ENCODE measurements at places on chromosomes 6 and 20.

DNA sequence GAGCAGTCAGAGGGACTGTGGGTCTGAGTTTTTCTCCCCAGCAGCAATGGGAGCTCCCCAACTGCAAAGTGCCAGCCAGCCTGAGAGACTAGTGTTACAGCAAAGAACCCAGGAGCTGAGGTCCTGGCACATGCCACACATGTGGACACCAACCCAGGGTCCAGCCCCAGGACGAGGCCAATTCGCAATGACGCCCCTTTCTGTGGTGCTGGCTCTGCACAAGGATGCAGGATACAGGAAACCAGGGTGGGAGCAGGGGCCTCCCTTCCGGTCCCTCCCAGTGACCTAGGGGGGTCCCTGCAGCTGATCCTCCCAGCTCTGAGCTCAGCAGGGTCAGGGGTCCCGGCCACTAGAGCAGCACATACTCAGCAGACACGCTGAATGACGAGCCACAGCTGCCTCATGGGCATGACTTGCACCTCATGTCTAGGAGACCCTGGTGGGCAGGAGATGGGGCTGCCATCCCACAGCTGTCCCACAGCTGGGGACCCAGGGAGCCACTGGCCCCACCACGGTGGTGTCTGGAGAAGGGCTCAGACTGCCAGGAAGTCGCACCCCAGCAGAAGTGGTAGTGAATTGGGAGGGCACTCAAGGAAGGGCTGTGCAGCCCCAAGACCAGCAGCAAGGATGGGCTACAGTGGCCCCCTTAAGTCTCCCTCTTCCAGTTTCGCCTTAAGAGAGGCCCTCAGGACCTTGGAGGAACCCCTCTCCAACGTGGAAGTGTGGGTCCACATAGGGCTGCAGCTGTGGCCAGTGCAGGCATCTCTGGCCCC, 3.6 kb downstream of the ARFRP1 start:
- H3K4me1 ChIP-seq: peaks cover 51% of the 10 kb centered on the region
- DNase-seq: no peak
- no peak overlapping the region for H3K4me3 ChIP-seq
- H3K27ac ChIP-seq: no peak overlapping the region
- peaks cover 9% of the 10 kb centered on the region for H3K36me3 ChIP-seq

DNA sequence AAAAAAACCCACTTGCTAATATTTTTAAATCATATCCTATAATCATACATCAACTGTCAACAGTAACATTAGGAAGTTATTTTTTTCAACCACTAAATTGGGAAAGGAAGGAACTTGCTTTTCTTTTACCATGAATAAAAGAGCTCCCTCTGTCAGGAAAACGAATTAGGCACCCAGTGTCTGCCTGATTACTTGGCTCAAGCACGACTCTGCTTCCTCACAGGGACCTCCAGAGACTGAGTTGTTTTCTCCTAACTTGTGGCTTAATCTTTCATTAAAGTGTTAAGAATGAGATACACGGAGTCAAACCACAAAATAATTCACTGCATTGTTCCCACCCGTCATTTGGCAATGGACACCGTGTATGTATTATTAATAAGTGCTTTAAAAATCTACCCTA, 1405.1 kb upstream of the EYS start:
- H3K4me1 ChIP-seq: no peaks in the 10 kb centered on the region
- H3K4me3 ChIP-seq: no peak overlapping the region
- no peak overlapping the region for H3K27ac ChIP-seq
- DNase-seq: no peak
- no peaks in the 10 kb centered on the region for H3K36me3 ChIP-seq

DNA sequence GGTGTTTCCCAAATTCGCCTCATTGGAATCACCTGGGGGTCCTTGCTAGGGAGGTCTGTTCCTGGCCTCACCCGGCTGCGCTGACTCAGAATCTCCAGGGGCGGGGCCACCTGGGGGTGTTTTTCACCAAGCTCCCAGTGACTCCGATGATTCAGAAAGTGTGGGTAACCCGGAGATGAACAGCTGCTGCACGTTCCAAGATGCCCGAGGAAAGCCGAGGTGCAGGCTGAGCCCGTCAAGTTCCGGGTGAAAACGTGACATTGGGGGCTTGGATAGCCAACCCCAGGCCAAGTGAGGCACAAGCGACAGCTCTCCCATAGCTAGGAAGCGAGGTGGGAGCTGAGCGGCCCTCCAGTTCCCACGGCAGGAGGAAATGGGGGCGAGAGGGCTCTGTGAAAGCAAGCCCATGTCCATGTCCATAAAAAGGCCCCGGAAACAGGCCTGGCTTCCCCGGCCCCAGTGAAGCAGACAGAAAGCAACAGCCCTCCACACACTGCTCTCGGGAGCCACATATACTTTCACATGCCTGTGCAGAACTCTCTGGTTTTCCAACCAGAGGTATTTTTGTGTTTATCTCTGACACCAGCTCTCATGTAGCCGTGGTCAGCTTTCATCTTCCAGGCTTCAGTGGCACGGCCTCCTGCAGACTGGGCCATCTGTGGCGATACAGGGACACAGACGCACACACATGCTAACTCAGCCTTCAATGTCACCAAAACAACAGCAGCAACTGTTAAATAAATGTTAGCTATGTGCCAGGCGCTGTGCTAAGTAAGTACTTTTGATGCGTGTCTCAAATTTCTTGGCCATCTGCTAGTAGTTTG, 90.7 kb upstream of the CCDC28A start:
- no peaks in the 10 kb centered on the region for H3K36me3 ChIP-seq
- peak overlapping the region; percentile 83 for H3K27ac ChIP-seq
- peaks cover 15% of the 10 kb centered on the region for H3K4me1 ChIP-seq
- peak overlapping the region; percentile 25 for H3K4me3 ChIP-seq
- no peaks in the 10 kb centered on the region for H3K27me3 ChIP-seq
- DNase-seq: no peak

- no peak overlapping the region for H3K4me3 ChIP-seq
- H3K4me1 ChIP-seq: 0 out of 2 replicates have a peak, but pooled peaks cover 5% of the 10 kb centered on the region
- H3K36me3 ChIP-seq: no peaks in the 10 kb centered on the region
- H3K27ac ChIP-seq: no peak overlapping the region
- H3K27me3 ChIP-seq: no peaks in the 10 kb centered on the region
- DNase-seq: no peak
These were observed 24.0 kb downstream of the CTCFL start for GRCh38 chr20:57500962-57501361.

DNA sequence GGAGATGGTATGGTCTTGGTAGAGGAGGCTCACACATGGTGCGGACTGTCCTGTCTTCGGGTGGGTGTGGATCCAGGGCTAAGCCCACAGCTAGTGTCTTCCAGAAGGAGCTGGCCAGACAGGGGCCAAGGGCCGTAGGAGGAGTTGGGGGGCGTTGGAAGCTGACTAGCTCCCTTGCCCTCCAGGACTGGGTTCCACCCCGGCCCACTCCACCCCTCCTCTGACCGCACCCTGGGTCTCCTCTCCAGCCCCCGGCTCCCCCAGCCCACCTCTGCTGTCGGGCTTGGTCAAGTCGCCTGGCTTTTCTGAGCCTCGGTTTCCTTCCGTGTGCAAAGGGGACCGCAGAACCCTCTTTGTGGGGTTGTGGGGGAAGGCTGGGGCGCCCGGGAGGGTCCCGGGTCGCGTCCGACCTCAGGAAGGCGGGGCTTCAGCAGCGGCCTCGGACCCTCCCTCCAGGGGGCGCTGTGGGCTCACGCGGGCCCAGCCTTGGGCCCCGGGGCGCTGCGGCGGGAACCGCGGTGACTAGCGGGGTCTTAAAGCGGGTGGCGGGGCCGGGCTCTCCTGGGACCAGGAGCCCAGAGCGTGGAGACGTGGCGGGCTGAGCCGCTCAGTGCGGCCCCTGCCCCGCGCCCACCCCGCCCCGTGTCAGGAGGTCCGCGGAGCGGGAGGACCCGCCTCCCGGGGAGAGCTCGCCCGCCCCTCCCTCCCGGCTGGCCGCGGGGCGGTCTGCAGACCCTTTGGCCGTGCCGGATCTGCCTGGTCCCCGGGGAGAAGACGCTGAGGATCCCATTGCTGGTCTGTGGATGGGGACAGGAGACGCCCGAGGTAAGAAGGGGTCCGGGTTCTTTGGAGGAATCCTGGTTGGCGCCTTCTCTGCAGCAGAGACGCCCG, 5.4 kb downstream of the NPBWR2 start:
- peak overlapping the region; percentile 58 for H3K4me3 ChIP-seq
- H3K27me3 ChIP-seq: no peaks in the 10 kb centered on the region
- H3K4me1 ChIP-seq: no peaks in the 10 kb centered on the region
- H3K27ac ChIP-seq: no peak overlapping the region
- no peak for DNase-seq
- no peaks in the 10 kb centered on the region for H3K36me3 ChIP-seq

GRCh38 chr20:2469991-2470422, 582 bp downstream of the SNRPB start:
- no peaks in the 10 kb centered on the region for H3K27me3 ChIP-seq
- H3K36me3 ChIP-seq: peaks cover 35% of the 10 kb centered on the region
- H3K4me3 ChIP-seq: peak overlapping the region; percentile 90
- peak overlapping the region; percentile 97 for H3K27ac ChIP-seq

- peaks cover 6% of the 10 kb centered on the region for H3K4me1 ChIP-seq
- H3K27me3 ChIP-seq: 0 out of 2 replicates have a peak, but pooled peaks cover 3% of the 10 kb centered on the region
- DNase-seq: no peak
- H3K27ac ChIP-seq: no peak overlapping the region
- no peak overlapping the region for H3K4me3 ChIP-seq
These were observed 4.0 kb upstream of the TBC1D7 start for GRCh38 chr6:13332349-13332706.

DNA sequence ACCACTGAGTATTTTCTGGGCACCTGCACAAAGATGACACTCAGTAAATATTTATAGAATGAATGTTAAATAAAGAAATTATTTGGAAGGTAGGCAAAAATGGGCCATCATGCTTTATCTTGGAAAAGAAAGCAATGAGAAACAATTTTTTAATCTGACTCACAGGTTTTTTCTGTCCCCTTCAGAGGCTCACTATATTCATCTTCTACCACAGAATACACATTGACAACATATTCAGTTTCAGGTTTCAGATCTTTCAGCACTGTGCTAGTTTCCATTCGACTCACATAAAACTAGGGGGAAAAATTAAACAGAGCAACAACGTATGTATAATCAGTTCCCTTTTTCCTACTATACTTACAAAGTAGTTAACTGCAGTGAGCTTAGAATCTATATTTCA, 58.3 kb downstream of the COL12A1 start:
- no peaks in the 10 kb centered on the region for H3K4me1 ChIP-seq
- DNase-seq: no peak
- no peak overlapping the region for H3K4me3 ChIP-seq
- no peak overlapping the region for H3K27ac ChIP-seq
- no peaks in the 10 kb centered on the region for H3K36me3 ChIP-seq

DNA sequence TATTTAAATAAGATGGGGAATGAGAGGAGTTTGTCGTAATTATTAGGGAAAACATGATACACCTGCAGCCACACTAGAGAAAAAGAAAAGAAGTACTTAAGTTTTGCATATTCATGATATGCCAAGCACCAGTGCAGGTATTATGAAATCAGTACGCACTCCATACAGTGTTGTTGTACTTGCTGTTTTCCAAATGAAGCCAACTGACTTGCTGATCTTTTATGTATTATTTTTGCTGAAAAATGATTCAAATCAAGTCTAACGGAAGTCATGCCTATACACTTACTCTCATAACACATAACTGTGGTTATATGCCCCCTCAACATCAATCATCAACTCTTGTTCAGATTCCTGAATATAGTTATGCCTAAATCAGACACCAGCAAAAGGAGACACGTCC, 584.9 kb upstream of the EYS start:
- DNase-seq: no peak
- no peak overlapping the region for H3K4me3 ChIP-seq
- no peaks in the 10 kb centered on the region for H3K27me3 ChIP-seq
- no peaks in the 10 kb centered on the region for H3K4me1 ChIP-seq
- H3K27ac ChIP-seq: no peak overlapping the region

- DNase-seq: no peak
- no peak overlapping the region for H3K4me3 ChIP-seq
- no peaks in the 10 kb centered on the region for H3K4me1 ChIP-seq
- no peaks in the 10 kb centered on the region for H3K27me3 ChIP-seq
These were observed 99.5 kb downstream of the FOXC1 start for GRCh38 chr6:1709234-1709641.

GRCh38 chr6:157460182-157460999, 79.4 kb downstream of the ZDHHC14 start:
- no peak for DNase-seq
- no peaks in the 10 kb centered on the region for H3K27me3 ChIP-seq
- peaks cover 10% of the 10 kb centered on the region for H3K4me1 ChIP-seq
- H3K36me3 ChIP-seq: no peaks in the 10 kb centered on the region
- no peak overlapping the region for H3K4me3 ChIP-seq

DNA sequence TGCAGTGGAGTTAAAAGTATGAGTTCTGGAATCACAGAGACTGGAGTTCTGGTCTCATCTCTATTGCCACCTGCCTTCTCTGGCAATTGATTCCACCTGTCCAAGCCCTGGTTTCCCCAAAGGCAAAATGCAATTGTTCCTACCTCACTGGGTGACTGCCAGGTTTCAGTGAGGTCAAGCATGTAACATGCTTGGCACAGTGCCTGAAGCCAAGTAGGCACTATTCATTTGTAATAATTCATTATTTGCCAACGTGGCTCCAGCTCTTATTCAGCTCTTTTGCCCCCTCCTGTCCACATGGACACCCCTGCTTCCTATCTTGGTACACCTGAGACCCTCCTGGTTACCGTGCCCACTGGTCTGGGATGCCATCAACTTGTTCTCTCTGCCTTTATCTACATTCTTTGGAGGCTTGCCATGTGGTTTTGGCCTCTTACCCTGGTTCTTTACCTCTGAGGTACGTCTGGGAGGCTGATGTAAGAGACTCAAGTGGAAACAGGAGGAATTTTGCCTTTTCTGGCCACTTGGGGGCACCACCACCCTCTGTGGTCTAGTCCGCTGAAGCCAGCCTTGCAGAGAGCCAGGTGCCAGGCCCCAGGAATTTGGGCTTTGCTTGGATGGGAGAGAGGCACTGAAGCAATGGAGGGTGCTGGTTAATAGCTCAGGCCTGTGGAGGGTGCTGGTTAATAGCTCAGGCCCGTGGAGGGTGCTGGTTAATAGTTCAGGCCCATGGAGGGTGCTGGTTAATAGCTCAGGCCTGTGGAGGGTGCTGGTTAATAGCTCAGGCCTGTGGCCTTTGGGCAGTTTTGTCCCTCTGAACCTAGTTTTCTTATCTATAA, 1.7 kb downstream of the KCNK15 start:
- peaks cover 22% of the 10 kb centered on the region for H3K4me1 ChIP-seq
- peak overlapping the region; percentile 86 for H3K27ac ChIP-seq
- H3K36me3 ChIP-seq: no peaks in the 10 kb centered on the region
- DNase-seq: peak; percentile 69
- peak overlapping the region; percentile 88 for H3K4me3 ChIP-seq
